Muscle of leg (tissue), 16 donors: ENCODE measurements at places on chromosomes 3 and 15. TPM values are rescaled to one million over a fixed set of nuclear protein-coding genes. Genes with fewer than 3 reads are reported as not detected.

ASB14 gene
- 0.49 TPM for polyA plus RNA-seq

RAB6B gene
- polyA plus RNA-seq, result 6.8 TPM

STRC gene
- polyA plus RNA-seq, result 0.28 TPM

LSMEM2 gene
- 28.9 TPM for polyA plus RNA-seq

TMEM207 gene
- not detected for polyA plus RNA-seq

BCL2A1 gene
- polyA plus RNA-seq, result 0.20 TPM

FAM107A gene
- 1.8 TPM for polyA plus RNA-seq

RYR3 gene
- 36.6 TPM for polyA plus RNA-seq

GRCh38 chr3:49841126-49841696 lies 15.2 kb downstream of the TRAIP start:
- peak; percentile 39 for DNase-seq

GRCh38 chr3:188052169-188053035 lies 101.6 kb upstream of the LPP start:
- DNase-seq, result peak; percentile 88

DNA sequence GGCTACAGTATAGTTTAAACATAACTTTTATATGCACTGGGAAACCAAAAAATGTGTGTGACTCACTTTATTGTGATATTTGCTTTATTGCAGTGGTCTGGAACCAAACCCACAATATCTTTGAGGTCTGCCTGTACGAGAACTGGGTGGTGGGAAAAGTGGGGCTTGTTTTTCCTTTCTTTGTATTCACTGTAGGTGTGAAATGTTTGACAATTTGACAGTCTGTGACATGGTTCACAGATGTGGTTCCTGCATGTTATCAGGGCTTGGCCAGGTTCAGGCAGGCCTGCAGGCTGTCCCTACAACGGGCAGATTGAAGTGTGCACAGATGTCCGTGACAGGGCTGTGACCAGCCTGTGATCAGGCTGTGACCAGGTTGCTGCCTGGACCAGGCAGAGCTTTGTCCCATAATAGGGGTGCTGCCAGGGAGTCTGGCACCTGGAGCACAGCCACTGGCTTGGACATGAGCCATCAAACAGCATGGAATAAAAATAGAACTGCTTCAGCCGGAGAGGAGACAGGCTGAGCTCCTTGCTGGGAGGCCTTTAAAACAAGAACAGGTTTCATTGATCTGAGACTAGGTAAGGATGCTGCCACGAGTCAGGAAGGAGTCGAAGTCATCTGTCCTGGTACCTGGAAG lies 61.0 kb downstream of the KLF13 start:
- peak; percentile 54 for DNase-seq

- DNase-seq, result peak; percentile 61
Observed at GRCh38 chr3:51686512-51687215, 15.6 kb downstream of the TEX264 start.

GRCh38 chr3:133750259-133750656 lies 4.1 kb downstream of the TF start:
- DNase-seq, result peak; percentile 37

DNA sequence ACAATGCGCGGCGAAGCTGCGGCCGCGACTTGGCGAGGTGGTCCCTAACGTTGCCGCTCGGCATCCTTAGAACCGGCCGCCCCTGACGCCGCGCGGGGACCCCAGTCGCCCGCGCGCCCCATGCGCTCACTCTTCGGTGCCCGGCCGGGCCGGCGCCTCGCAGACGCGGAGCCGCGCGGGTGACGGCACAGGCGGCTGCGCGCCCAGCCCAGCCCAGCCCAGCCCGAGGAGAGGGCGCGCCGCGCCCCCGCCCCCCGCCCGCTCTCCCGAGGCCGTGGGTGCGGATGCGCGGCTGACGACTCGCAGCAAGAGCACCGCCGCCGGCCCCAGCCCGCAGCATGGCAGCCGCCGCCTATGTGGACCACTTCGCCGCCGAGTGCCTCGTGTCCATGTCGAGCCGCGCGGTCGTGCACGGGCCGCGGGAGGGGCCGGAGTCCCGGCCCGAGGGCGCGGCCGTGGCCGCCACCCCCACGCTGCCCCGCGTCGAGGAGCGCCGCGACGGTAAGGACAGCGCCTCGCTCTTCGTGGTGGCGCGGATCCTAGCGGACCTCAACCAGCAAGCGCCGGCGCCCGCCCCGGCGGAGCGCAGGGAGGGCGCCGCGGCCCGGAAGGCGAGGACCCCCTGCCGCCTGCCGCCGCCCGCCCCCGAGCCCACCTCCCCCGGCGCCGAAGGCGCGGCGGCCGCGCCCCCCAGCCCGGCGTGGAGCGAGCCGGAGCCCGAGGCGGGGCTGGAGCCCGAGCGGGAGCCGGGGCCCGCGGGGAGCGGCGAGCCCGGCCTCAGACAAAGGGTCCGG lies 437 bp downstream of the KLF13 start:
- DNase-seq, result no peak

DNA sequence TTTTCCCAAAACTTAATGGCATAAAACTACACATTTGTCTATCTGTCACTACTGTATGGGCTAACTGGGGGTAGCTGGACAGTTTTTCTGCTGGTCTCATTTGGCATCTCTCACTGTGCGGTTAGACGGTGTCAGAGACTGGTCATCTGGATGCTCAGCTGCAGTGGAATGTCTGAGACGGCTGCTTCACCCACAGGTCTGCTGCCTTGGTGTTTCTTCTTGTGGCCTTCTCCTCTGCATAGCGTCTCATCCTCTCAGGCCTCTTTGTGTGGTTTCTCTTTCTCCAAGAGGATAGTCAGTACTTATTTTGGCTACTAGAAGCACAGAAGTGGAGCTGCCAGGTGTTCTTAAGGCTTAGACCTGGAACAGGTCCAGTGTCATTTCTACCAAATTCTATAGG lies 35.9 kb upstream of the GOLGA6L9 start:
- no peak for DNase-seq

DNA sequence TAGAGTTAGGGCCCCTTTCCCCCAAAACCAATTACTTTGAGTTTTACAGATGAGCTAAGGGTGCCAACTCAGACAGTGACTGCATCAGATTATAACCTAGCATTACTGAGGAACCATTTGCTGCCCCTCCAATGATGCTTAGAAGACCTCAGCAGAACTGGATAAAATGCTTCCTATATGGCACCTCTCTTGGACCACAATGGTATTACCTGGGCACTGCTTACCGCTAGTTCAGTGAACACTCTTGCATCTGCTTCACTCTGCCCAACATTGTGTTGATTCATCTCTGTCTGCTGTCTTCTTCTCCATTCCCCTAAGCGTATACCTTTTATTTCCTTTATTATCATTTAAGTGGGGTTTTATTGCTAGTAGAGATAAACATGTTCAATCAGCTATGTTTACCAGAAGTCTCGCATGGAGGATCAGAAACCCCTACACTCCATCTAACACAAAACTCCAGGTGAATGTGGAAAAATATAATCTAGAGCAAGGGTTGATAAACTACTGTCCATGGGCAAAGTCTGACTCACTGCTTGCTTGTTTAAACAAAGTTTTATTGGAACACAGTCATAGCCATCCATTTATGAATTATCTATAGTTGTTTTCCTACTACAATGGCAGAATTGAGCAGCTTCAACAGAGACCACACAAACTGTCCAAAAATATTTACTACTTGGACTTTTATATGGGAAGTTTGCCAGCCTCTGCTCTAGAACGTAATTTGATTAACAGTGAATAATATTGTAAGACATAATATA lies 100.2 kb upstream of the PTX3 start:
- no peak for DNase-seq

DNA sequence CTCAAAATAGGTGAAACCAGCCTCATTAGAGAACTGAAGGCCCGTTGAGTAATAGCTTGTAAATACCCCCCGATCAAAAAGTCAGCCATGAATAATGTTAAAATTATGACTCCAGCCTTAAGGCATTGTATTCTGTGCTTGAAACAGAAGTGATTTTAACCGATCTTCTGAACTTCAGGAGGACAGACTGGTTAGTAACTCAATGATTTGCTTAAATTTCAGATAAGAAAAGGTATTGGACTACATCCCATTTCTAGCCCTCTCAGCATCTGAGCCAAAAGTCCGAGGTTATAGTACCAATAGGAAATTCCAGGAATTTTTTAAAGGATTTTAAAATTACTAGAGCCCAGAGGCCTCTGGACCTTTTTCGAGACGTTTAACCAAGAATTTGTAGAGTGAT lies 67.7 kb upstream of the FGF12 start:
- DNase-seq, result no peak

- peak; percentile 73 for DNase-seq
Observed at GRCh38 chr3:125683067-125683829, 88.0 kb upstream of the OSBPL11 start.

GRCh38 chr3:128174675-128175590 lies 21.7 kb downstream of the EEFSEC start:
- no peak for DNase-seq

- DNase-seq, result no peak
Observed at GRCh38 chr3:59451800-59452746, 402.2 kb upstream of the CFAP20DC start.

- peak; percentile 21 for DNase-seq
Observed at GRCh38 chr3:98540346-98540745, 8.6 kb downstream of the GPR15 start.

GRCh38 chr3:100040451-100041225 lies 73.7 kb downstream of the FILIP1L start:
- peak; percentile 95 for DNase-seq

- no peak for DNase-seq
Observed at GRCh38 chr3:33855884-33856546, 57.6 kb downstream of the PDCD6IP start.

DNA sequence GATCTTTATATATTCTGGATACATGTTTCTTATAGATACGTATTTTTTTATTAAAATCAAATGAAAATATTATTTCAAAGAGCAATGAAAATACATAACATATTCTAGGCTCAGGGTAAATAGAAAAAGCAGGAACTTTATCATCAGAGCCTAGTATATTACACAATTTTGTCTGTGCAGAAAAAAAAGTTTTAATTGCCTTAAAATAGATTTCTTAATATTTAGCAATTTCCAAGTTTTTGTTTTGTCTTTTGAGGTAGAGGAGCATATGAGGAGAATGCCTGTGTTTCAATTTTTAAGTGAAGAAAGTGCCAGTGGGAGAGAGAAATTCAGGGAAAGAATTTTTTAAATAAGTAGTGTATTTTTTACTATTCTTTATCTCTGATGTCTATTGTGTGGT lies 10.5 kb downstream of the CAPN7 start:
- no peak for DNase-seq

DNA sequence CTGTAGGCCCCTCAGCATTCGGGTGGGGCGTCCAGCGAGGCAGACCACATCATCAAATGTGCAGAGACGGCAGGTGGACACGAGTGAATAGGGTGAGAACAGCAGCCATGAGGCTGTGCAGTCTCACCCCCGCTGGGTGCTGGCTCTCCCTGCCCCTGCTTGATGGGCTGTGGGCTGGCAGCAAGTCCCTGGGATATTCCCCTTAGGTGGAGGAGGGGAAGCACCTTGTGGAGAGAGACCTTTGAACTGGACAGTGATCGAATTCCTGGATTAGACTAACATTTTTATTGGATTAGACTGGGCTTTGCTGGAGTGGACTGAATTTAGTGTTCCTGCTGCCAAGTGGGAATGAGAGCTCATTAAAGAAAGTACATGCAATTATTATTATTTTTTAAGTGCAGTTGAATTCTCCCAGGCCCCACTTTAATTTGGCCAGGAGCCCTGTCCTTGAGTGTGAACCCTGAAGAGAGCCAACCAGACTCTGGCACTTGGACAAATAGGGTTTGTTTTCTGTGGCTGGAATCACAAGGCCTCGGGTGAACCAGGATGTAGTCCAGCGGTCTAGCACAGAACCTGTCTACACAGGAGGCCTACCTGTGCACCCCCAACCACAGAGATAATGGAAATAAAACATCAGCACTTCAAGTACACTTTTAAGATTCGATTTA lies 193.1 kb downstream of the ABHD5 start:
- no peak for DNase-seq

DNA sequence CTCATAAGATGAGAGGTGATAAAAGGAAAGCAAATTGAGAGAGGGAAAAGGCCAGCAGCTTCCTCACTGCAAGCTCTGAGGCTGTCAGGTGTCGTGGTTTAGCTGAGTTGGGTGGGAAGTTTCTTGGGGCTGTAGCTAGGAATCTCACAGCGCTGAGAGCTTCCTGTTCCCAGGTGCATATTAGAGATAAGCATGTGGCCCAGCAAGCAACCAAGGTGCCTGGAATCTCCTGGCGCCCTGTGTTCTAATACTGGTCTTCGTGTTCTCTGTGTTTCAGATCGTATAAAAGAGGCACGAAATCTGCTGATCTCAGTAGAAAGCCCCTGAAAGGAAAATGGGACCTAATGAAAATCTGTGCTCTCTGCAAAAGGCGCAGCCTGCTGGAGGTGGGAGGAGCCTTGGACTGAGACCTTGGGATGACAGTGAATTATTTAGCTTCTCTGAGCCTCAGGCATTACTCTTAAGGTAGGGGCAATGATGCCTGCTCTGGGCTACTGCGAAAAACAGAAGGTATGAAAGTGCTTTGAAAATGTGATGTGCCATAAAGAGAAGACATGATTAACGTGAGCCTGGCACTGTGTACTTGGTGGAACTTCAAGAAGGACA lies 499.9 kb downstream of the TBL1XR1 start:
- no peak for DNase-seq
